ENCODE measurements at places on chromosomes 5 and 9. TPM values are rescaled to one million over a fixed set of nuclear protein-coding genes. Genes with fewer than 3 reads are reported as not detected.
A peak's percentile ranks its signal among the peaks of the same experiment; 100 is the strongest.

DNA sequence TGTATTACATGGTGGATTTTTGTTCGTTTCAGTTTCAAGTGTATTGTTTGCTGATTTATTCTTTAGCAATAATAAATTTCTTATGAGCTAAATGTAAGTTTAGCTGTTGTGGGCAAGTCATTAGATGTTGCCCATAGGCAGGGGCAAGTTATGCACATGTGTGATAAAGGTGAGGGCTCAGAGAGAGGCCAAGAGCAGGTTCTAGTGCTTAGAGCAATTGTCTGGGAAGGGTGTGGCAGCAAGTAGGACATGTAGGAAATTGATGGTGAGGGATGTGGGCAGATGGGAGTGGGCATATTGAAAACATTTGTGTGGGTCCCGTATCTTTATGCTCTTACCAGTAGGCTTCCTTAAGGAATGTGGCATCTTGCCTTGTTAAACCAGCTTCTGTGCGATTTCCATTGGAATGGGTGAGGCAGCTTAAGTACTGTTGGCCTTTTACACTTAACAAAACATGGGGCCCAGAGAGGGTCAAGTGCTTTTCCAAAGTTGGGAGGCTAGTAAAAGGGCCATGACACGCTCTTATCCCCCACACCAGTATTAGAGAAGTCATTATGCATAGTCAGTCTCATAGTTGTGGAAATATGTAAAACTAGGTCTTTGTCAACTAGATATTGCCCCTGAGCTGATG lies 60.6 kb downstream of the KDM4C start:
- DNase-seq = no peak

DNA sequence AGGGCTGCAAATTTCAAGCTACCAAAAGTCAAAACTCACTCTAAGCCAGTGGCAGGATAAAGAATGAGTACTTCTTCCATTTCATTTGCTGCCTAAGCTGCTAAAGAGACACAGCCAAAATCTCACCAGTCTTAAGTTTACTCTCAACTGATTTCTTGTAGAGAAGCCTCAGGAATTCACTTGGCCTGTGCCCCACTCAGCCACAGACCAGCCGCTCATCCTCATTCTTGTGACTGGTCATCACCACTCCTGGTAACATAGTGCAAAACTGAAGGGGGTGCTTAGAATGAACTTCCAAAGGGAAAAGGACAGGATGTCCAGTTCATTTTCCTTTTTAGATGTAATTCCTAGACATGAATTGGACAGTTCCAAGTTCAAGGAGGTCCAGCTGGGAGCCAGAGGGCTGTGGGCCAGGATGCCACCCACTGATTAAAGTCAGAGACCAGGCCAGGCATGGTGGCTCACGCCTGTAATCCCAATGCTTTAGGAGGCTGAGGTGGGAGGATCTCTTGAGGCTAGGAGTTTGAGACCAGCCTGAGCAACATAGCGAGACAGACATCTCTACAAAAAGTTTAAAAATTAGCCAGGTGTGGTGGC lies 72.7 kb upstream of the RANBP3L start:
- DNase-seq = no peak

DNA sequence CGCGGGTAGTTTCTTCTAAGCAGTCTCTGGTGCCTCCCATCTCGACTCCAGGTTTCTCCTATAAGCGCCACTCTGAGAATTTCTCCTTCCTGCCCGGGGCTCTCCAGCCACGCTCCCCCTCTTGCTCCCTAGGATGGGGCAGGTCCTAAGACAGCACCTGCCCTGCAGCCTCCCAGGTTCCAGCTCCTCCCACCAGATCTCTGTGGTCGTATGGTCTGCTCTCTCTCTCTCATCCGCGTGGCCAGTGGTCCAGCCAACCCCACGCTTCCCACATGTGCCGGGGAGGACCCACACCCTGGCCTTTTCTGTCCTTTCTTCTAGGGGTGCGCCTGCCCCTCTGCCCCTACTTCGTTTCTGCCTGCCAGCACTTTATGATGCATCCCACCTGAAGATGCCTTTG lies 40.5 kb downstream of the MVB12B start:
- DNase-seq = no peak

Gene KDM3B
- total RNA-seq = 49.4 TPM

- no peak for DNase-seq
These were observed 79.8 kb downstream of the NIPSNAP3B start for GRCh38 chr9:104843644-104844240.

Gene MYMK
- not detected for total RNA-seq

Gene NOTCH1
- 6.3 TPM for total RNA-seq

DNA sequence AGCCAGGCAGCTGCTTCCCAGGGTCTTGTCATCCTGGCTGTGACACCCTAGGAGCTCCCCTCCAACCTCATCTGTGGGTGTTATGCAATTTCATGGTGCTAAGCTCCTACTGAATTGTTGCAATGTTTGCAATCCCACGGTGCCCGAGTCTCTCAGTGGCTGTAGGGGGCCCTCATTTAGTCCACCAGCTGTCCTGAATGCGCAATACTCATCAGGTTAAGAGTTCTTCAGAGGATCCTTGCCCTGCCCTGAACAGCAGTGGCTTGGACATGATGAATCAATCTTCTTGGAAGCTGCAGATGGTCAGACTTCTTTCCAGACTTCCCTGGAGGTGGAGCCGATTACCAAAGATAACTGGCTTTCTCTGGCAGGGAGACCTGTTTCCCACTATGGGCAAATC lies 584.1 kb downstream of the CCDC171 start:
- DNase-seq = peak; percentile 46

DNA sequence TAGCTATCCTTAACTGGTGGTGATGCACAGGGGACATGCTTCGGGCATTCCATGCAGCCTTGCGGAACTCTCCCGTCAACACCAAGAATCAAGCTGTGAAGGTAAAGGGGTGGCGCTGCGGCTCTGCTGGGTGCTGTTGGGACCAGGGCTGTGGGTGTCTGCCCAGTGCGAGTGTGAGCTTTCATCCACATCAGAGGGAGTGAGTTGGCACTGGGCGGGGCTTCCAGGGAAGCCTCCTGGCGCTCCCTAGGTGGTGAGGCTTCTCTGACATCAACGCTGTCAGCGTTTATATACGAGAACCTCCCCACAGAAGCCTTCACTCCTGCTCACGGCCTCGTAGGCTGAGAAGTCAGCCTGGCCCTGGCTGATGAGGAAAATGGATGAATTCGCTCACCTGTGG lies 11.7 kb downstream of the ARPC5L start:
- DNase-seq = no peak

GRCh38 chr9:3692606-3693005 lies 166.8 kb upstream of the RFX3 start:
- no peak for DNase-seq

Gene SPATA24
- 10.9 TPM for total RNA-seq

Gene SERF1A
- 7.5 TPM for total RNA-seq

Gene AK8
- not detected for total RNA-seq

- no peak for DNase-seq
These were observed 28.4 kb upstream of the GADD45G start for GRCh38 chr9:89576404-89576839.

GRCh38 chr5:136455409-136455808 lies 90.1 kb upstream of the TRPC7 start:
- no peak for DNase-seq

Gene DMRTA1
- total RNA-seq = 0.69 TPM

GRCh38 chr9:1300941-1301340 lies 250.8 kb downstream of the DMRT2 start:
- DNase-seq = no peak

- no peak for DNase-seq
These were observed 176.4 kb upstream of the CHD1 start for GRCh38 chr5:99105216-99105615.

DNA sequence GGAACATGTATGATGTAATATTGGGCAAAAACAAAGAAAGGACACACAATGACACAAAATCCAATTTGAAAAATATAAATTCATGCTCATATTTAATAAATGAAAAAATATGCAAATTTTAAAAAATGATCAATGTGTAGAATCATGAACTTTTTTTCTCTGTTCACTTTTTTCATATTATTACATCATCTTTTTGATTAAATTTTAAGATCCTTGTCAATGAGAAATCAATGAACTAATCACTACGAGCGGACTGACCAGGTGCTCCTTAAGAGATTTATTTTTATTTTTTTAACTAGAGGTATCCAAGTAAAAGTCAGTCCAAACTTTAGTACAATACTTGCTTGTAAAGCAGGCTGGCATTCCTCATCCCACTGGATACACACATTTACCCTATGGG lies 174.1 kb downstream of the CDK5RAP2 start:
- DNase-seq = no peak

Gene ANKRD18B
- total RNA-seq = not detected
